ENCODE measurements at places on chromosomes 4 and X.

DNA sequence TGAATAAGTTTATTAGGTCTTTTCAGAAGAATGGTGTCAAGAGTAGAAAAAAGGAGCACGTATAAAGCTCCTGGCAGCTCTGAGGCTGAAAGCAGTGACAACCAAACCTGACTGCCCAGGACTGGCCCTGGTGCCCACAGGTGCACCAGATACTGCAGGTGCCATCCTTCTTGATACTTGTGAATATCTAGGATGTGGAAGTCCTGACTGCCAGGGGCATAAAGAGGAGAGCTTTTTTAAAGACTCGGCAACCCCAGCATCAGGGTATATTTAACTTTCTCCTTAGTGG is 60.7 kb downstream of the TMEM150C start:
- no peak for DNase-seq

- DNase-seq, result no peak
These were observed 2361.6 kb upstream of the AGA start for GRCh38 chr4:179803857-179804256.

DNA sequence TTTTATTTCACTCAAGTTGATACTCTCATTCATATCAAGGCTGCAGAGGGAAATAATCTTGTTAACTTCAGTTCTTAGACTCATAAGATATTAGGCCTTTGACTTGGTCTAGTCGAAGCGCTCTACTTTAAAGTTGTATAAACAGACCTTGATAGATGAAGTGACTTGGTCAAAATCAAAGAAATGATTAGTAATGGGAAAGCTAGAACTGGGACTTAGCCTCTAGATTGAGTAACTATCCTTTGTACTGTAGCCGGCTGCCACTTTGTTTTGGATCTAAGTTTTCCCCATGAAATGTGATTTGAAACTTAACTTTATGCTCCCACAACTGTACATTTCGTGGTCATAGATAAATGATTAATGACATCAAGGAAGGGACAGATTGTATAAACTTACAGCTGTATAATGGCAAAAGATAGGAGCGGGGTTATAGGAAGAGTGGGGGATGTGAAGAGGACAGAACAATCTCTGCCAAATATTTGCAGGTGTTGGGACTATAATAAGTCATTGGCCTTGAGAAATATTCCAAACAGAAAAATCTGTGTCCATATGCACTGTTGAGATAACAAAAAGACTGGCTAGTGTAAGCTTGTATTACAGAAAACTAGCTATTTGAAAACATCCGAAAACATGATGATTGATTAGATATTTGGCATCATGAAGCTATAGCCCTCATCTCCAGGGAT is 17.2 kb downstream of the MID2 start:
- no peak for DNase-seq

DNA sequence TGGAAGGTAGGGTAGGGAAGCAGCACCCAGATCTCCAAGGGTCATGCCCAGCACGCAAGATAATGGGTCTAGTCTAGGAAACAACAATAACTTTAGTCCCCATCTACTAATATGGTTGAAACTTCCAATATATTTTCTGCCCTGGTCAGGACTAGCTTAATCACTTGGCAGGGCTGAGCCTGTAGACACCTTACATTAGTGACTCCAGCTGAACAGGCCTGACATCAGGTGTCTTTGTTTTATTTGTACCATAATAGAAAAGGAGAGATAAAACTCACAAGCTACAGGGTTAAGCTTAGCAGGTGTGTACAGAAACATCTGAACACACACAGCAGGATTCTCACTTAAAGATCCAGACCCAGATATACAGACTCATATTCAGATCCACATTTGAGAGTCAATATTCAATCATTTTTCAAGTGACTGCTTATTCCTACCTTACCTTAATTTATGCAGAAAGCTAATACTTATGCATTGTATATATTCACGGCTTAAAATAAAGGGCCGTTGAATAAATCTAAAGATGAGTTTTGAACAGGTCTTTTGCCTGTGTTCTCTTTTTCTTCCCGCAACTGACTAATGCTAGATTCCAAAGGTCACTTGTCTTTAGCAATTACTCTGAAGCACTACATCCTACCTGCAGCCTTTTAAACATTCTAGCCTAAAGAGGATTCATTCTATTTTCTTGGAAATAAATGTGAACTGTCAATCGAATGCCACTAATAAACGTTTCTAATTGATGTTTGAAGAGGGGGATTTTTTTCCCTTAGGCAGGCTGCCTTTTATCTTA is 745.3 kb downstream of the RPA4 start:
- no peak for DNase-seq

DNA sequence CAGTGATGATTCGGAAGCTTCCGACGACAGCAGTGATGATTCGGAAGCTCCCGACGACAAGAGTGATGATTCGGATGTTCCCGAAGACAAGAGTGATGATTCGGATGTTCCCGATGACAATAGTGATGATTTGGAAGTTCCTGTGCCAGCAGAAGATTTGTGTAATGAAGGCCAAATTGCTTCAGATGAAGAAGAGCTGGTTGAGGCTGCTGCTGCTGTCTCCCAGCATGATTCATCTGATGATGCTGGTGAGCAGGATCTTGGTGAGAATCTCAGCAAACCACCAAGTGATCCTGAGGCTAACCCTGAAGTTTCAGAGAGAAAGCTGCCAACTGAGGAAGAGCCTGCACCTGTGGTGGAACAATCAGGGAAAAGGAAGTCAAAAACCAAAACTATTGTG is 14.2 kb downstream of the CXCR3 start:
- no peak for DNase-seq

GRCh38 chr4:97279391-97279790 is 863.9 kb downstream of the STPG2 start:
- no peak for DNase-seq

DNA sequence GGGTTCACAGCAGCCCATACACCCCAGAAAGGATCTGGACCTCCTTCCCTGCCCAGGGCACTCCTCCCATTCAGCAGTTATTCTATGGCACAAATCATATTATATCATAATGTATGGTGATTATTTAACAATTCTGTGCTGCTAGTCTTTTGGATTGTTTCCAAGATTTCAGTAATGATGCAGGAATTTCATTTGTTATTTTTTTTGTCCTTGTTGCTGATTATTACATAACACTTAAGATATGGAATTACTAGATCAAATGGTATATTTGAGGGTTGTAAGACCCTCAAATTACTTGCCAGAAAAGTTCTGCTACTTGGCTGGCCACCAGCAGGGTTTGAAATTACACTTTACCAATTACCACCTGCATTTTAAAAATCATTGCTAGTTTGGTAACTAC is 36.4 kb downstream of the QDPR start:
- DNase-seq, result no peak

DNA sequence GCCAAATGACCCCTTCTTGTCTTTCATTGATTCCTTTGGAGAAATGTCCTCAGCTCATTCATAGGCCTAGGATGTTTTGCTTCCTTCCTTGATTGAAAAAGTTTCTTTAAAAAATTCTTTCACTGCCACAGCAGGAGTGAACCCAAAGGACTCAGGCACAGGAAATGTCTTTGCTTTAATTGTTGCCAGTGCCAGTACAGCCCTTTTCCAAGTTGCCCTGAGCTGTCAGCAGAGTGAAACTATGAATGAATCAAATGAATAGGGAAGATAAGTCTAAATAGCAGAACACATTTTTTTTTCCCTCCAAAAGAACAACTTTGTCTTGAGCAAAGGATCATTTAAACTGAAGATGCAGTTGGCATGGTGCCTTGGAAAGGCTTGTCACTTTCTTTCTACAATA is 63.8 kb upstream of the SLC4A4 start:
- DNase-seq, result no peak

DNA sequence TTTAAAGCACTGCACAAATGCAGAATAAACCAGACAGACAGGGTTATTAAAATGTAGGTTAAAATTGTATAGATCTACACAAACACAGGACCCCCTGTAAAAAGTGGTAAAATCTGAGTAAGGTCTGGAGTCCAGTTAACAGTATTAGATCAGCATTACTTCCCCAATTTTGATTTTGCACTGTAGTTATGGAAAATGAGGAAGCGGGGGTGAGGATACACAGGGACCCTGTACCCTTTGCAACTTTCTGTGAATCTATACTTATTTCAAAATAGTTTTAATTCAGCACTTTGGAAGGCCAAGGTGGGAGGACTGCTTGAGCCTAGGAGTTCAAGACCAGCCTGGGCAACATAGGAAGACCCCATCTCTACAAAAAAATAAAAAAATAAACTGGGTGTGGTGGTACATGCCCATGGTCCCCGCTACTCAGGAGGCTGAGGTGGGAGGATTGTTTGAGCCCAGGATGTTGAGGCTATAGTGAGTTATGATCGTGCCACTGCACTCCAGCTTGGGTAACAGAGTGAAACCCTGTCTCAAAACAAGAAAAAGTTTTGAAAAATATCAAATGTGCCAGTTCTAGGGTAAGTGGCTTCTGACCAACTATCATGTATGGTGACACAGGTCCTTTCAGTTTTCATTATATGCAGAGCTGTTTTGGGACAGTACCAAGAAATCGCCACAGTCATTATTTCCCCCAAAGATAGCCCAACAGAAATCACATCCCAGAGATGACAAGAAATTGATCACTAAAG is 17.7 kb downstream of the SEL1L3 start:
- DNase-seq, result no peak

DNA sequence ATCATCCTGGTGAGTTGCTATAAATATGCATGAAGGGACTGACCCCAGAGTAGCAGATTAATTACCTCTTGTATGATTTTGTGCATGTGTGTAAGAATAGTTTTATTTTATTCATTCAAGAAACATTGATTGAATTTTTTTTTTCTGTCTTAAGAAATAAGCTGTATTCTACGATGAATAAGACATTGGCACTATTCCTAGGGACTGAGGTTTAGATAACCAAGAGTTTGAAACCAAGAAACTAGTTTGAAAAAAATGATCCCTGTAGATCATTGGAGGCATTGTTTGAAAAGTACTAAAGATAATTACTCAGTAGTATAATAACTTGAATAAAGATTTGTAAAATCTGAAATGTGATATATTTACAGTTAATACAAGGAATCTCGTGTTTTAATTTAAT is 1086.9 kb downstream of the PCDH7 start:
- peak; percentile 38 for DNase-seq

- DNase-seq, result no peak
These were observed 132.0 kb upstream of the TET2 start for GRCh38 chr4:105014635-105015034.

- DNase-seq, result peak; percentile 42
These were observed 1.8 kb downstream of the ARHGAP4 start for GRCh38 chrX:153924149-153924861.

DNA sequence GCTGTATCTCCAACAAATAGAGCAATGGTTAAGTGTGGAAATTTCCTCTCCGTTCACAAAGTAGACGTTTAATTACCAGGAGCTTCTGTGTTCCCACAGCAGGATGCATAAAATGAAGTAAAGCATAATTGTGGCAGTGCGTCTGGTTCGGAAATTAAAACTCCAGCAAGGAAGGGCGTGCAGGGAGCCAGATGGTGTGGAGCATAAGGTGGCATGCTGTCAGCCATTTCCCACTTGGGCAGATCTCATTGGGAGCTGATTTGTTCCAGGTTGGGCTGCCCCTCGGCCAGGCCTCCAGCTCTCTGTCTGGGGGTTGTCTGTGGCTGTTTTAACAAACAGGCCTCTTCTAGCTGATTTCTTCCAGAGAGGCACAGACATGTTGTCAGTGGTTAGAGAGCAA is 182.1 kb upstream of the CLNK start:
- peak; percentile 14 for DNase-seq

DNA sequence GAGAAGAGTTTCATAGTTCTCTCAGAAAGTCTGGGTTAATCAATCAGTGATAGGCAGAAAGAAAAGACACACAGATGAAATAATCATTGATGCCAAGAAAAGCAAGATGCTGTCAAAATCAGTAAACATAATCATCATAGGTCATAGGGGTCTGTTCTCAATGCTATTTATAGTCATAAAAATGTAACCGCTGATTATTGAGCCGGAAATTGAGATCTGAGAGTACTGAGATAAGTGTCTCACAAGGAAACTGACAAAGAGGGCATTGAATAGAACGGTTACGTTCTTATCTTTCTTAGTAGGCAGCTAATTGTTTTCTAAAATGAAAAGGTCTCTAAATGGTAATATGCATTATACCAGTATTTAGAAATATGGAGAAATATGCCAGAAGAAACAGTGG is 1686.1 kb upstream of the AGA start:
- DNase-seq, result no peak

DNA sequence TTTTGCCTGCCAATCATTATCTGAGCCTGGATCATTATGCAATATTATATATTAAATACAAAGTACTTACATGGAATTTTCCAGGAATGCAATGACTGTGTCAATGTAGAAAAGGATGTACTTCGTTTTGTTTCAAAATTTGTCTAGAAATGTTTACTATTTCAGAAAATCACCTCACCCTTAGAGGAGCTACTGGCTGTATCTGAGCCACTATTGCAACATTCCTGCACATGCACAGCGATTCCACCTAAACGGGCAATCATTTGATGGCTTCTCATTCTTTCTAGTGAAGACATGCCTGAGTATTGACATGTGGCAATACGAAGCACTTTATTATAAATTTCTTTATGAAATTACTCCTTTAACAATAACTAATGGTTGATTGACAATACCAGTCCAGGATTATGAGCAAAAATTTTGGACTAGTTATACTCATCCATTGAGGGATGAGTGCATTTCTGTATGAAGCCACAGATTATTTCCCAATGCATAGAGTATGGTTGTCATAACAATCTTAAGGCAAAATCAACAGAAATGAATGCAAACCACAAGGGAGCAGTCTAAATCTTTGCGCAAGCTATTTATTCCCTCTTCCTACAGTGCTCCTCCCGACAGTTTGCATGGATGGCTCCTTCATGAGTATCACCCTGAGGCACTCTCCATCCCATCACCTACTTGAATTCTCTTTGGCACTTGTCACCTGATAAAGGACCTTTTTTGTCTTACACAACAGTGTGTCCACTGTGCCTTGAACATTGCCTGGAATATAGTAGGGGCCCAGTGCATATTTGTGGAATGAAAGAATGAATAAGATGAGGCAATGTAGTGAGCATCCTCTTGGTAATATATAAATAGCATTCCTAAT is 35.8 kb upstream of the MMAA start:
- DNase-seq, result no peak

DNA sequence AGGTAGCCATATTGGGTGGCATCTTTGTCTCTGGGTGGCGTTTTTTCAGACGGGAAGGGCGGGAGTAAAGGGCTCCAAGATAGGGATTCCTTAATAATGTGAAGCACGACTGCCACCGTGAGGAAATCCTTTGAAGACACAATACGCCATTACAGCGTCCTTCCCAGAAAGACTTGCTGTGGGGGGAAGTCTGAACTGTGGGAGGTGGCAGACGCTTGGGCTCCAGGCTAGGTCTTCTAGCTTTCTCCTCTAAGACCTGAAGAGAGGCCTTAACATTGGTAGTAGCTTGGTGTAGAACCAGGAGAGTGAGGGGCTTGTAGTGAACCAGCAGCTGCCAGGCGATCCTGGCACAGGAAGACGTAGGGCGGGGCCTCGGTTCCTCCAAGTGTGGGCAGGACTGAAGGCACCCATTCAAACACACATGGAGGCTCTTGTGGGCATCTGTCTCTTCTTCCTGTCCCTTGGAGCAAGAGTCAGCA is 197.3 kb downstream of the OR13H1 start:
- DNase-seq, result no peak

GRCh38 chr4:2402048-2402842 is 16.2 kb downstream of the ZFYVE28 start:
- DNase-seq, result peak; percentile 86

- DNase-seq, result no peak
These were observed 122.1 kb upstream of the EOLA2 start for GRCh38 chrX:150060406-150060805.

All from umbilical cord (tissue), 2 donors.